Right cardiac atrium (tissue), 5 donors: ENCODE measurements at places on chromosomes 4 and X. TPM values are rescaled to one million over a fixed set of nuclear protein-coding genes. Genes with fewer than 3 reads are reported as not detected.

- DNase-seq = peak; percentile 65
Observed at GRCh38 chr4:85807247-85807950, 332.4 kb downstream of the ARHGAP24 start.

GRCh38 chr4:1784395-1784788 lies 8.7 kb upstream of the FGFR3 start:
- no peak for DNase-seq

- DNase-seq = no peak
Observed at GRCh38 chr4:94957030-94957429, 199.3 kb downstream of the BMPR1B start.

DNA sequence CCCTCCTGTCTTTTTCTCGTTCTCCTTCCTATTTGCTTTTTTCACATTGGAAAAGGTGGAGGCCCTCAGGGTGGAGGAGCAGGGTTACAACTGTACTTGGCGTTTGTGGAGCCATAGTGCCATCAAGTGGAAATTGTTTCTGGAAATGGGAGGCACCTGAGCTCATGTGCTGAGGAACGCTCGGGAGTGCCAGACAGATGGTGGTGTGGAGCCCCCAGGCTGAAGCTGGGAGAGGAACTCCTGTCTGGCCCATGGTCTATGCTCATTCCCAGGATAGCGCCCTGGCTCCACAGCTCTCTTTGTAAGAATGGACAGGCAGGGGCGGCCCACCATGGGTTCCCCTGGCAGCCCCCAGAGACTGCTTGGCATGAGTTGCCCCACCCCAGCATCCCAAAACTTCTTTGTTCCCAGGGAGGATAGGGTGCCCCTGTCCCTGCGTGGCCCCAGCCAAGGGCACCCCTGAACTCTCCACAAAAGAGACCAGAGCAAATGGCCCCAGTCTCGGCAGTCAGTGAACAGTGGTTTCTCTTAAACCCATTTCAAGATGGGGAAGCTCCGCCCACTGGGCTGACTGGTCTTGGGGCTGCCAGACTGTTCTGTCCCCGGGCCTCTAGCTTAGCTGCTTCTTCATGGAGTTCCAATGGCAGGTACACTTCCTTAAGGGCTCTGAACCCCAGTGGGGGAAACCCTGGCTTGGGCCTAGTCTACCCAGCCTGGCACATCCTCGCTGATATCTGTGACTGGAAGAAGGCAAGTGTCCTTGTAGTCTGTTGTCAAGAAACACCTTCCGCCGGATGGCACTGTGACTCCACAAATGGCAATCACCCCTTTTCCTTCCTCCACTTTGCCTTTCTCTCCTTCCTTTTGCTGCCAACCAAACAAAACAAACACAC lies 70.1 kb downstream of the NBDY start:
- no peak for DNase-seq

GRCh38 chrX:96246436-96246835 lies 438.2 kb upstream of the DIAPH2 start:
- DNase-seq = no peak

DNA sequence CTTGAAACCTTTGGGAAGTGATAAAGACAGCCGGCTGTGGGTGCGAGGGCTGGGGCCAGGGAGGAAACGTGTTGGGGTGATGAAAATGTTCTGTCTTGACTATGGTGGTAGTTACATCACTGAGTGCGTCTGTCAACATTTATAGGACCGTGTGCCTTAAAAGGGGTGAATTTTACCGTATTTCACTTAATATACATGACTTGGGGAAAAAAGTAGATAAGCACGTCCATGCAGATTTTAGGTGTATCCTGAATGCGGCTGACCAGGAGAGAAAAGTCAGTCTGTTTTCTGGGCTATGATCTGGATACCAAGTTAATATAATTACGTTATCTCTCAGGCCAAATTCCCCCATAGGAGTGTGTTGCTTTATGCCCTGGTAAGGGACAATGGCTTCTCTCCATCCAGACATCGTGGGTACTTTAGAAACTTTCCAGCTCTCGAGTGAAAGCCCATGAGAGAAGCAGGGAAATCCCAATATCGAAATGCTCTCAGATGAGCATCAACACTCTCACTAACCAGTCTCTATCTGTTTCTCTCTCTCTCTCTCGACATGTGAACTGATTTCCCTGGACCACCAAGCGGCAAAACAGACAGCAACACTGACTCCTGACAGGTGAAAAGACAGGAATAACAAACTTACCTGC lies 71.5 kb downstream of the IRF2 start:
- DNase-seq = no peak

GRCh38 chrX:71671043-71671780 lies 3.9 kb downstream of the LOC101059915 start:
- peak; percentile 27 for DNase-seq

USP17L24 gene
- polyA plus RNA-seq = not detected

SOX3 gene
- polyA plus RNA-seq = not detected
